Stimulated activated CD8-positive, alpha-beta memory T cell treated with anti-CD3 and anti-CD28 coated beads, Interleukin-15, amount 100 ng/mL, for 1 hour (primary cell): ENCODE measurements at places on chromosomes 3 and 15.

DNA sequence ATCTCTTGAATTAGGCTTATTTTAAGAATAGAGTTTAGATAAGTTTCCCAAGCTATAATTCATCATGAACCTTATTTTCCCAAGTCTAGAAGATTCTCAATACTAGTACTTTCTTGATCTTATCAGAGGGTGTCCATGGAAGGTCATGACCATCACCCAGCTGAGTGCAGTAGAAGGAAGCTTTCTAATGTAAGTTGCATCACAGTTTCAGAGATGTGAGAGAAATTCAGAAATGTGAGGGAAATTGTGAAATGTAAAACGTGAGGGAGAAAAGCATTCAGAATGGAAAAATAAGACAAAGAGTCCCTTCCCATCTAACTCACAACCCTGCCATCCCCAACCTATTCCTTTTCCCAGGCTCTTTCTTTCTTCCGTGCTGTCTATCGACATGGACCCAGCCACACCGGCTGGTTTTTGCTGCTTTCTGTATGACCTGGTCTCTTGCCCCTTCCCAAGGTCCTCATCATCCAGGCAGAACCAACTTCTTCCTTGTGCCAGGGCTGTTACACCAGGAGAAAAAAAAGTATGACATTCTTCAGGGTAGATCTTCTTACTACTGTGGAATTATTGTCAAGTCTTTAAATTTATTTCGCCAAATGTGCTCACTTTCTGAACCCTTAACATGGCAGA is 6.7 kb downstream of the CAPN3 start:
- no peak for DNase-seq

DNA sequence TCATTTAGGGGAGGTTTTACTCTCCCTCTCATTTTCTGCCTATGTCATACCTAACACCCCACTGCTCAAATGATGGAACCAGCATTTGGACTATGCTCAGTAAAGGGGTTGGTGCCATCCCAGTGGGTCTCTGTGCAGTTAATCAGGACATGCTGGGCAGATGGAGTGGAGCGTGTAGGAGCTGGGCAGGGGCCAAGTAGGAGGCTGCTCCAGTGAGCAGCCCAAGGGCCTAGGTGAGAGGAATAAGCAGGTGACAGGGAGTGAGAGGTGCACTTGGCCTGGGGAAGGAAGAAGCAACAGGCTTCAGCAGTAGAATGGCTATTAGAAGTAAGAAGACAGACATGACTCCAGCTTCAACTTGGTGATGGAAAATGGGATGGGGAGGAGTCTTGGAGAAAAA is 72.2 kb downstream of the EPHB1 start:
- no peak for DNase-seq

GRCh38 chr15:42279234-42279723 is 6.0 kb upstream of the TMEM87A start:
- DNase-seq, result no peak

DNA sequence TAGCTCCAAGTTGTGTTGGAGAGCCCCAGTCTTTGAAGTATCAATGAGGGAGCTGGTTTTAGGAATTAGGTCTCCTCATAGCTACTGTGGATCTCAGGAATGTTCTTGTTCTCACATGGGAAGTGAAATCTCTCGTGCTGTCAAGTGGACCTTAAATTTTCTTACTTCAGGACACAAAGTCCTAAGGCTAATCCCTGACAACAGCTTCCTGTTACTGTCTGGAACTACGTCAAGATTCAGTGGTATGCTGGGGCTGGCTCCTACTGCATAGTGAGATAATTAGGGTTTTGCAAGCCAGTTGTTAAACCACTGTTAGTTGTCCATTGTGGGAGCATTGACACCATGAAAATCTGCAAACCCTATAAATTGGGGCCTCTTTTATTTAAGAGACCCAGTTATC is 22.8 kb downstream of the MESP1 start:
- no peak for DNase-seq

DNA sequence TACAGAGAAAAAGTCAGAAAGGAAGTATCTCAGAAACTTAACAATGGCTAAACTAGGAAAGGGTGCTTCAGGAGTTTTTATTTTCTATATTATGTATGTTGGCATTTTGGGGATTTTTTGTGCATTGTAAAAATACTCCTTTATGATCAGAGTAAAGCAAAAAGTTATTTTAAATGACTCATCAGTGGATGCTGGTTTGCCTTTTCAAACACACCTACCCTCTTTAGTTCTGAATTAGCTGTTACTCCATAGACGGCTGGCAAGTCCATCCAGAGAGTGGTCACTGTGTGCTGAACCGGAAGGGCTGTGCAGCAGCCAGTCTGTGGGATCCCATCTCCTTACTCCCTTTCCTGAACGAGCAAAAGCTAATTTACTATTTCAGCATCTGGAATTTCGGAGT is 942 bp downstream of the CCR9 start:
- DNase-seq, result no peak

DNA sequence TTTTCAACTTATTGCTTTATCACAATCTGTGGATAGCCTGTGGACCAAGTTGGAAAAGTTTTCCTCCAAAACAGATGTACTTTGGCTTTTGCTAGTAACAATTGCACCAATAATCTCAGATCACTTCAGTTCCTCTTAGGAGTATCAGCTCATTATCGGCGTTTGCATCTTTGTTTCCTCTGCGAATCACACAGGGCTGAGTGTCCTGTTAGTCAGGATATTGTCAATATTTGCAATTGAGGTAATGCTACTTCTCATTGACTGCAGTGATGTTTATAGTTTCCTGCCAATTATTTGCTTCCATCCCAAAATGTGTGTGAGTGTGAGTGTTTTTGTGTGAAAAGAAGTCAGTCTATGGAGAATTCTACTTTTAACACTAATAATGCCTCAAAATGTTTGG is 545.0 kb downstream of the SI start:
- no peak for DNase-seq

DNA sequence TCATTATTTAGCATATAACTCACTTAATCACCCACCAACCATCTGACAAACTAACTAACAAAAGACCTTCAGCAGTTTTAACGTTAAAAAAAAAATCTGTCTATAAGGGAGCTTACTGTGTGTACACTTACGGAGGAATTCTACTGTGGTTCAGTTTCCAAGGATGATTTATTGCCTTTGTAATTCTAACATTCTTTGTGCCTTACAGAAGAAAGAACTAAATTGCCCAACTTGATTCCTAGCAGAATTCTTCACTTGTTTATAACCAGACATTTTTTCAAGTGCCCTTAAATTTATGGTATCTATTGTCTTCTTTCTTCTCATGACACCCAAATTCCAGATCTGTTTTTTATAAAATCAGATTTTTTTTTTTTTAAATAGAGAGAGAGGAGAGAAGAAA is 119.7 kb upstream of the IGSF10 start:
- no peak for DNase-seq

- no peak for DNase-seq
Measured at GRCh38 chr15:76753131-76753530, 152.0 kb downstream of the SCAPER start.

DNA sequence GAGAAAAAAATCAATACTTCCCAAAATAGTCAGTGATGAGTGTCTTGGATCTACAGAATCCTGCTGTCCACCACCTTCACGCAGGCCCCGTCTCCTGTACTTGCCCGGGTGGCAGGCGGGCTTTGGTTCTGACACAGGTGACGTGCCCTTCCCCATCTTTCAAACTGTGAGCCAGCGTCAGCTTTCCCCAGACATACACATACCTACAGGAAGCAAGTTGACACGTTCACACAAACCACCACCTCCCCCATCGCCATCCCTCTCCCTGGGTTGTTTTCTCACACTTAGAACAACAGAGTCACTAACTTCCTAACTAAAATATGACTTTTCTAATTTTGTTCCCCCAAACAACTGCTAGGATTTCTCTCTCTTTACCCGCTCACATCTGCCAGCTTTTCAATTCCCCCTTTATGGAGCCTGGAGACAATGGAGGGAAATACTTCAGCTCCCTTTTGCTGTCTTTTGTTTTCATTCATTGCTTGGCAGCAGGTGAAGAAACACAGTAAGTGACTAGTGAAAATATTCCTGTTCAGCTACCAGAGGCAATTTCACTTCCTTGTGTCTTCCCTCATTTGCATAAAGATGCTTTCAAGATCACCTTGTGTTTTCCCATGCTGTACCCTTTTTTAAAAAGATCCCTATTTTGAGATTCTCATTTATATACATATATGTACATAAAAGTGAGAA is 248.3 kb downstream of the SLCO3A1 start:
- DNase-seq, result no peak

GRCh38 chr3:193905541-193906396 is 230.2 kb upstream of the HES1 start:
- no peak for DNase-seq

DNA sequence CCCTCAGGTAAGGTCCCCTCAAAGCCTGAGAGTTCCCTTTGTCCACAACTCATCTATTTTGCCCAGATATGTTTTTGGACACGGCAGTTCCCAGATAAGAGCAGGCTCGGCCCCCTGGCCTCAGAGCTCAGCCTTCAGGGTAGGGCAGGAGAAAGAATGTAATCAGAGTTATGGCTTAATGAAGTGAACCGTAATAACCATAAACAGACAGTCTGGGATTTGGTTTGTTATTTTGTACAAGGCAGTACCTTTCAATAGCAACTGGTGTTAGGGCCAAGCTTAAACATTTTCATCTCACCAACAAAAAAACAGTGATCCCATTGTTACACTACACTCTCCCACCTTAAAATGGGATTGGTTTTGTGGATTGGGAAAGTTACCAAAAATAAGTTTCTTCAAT is 12.2 kb upstream of the ALDH1A3 start:
- no peak for DNase-seq

- no peak for DNase-seq
Measured at GRCh38 chr15:41634072-41634626, 26.1 kb upstream of the MGA start.

DNA sequence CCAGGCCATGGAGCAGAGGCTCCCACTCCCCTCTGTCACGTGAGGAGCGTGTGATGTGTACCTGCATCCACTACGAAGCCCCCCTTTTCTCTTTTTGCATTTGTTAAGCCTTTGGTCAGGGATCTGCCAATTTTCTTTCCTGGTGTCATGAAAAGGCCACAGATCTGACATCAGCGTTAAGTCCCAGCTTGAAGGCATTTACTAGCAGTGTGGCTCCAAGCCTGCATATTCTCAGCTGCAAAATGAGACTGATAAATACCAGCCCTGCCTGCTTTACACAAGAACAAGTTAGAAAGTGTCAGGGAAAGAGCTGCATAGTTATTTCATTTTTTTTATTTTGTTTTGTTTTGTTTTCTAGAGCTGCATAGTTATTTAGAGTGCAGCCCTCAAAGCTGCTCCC is 2.3 kb upstream of the ANKRD63 start:
- DNase-seq, result no peak

DNA sequence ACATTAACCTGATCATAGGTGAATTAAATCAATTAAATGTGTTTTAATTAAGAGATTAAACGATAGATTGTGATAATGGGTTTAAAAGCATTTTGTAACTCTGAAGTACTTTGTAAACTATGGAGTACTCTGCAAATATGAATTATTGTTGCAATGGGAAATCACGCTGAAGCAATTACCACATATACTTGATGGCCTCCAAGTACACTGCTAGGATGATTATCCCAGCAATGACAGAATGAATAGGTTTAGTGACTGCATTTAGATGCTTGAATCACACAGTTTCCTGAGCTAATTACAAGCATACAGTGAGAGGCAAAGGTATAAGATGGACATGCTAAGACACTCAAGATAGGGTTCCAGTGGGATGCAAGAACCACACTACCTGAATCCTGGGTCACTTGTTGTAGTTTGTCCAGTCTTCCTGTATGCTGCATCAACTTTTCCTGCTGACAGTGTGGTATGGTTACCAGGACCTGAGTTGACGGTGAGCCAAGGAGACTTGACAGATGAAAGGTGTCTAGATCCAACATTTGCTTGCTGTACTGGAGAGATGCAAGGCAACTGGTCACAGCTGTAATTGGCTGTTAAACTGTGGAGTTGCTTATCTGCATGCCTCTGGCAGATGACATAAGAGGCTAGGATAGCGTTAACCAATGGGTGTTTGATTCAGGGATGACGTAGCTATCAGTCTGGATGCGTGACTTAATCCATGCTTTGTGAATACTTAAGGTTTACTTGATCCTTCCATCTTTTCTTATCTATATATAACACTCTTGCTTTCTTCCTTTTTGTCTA is 38.0 kb downstream of the RNF13 start:
- DNase-seq, result no peak

- DNase-seq, result no peak
Measured at GRCh38 chr15:96693990-96694517, 363.6 kb downstream of the NR2F2 start.

- DNase-seq, result no peak
Measured at GRCh38 chr3:40731445-40731844, 206.7 kb downstream of the ZNF621 start.

DNA sequence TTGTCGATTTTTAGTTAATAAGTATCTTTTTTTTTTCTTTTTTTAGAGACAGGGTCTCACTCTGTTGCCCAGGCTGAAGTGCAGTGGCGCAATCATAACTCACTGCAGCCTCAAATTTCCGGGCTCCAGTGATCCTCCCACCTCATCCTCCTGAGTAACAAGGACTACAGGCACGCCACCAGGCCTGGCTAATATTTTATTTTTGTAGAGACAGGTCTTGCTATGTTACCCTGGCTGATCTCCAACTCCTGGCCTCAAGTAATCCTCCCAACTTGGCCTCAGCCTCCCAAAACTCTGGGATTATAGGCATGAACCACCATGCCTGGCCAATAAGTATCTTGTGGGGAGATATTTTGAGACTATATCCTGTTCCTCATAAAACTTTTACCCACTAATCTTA is 29.4 kb upstream of the ARID3B start:
- no peak for DNase-seq

DNA sequence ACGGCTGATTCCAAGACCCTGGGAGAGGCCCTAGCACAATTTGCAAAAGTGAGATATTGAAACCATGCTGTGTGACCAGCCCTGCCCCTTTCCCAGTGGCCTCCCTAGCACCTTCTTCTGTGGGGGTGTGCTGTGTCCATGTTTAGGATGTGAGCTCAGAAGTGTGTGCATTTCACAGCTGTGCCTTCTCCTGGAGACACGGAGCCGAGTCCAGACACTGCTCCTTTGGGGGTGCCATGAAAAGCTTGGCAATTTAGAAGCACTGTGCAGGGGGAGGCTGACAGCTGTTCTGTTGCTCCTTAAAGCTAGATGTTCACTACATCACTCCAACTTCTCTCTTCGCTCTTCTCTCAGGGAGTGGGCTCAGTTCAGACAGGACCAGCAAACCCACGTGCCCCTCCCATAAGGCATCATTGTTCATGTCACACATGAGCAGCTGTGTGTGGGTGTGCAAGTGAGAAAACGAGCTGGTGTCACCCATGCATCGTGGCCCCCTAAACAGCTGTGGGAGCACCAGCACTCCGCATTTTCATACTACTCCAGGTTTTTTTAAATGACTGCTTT is 492.6 kb downstream of the GABRG3 start:
- DNase-seq, result no peak

DNA sequence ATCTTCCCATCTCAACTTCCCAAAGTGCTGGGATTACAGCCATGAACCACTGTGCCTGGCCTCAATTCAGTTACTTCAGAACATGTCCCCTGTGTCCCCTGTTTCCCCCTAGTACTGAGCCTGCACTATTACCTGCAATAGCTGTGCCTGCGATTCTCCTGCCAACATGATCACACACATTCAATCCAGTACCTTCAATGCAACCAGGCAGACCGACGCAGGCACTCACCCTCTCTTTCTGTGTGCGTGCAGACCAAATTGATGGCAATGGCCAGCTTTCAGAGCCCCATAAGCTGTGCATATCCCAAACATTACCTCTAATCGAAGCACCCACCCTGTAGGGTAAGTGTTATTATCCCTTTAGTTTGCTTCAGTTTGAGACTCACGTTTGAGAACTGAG is 73.0 kb upstream of the EPHB3 start:
- DNase-seq, result no peak
